T follicular helper cell (primary cell): ENCODE measurements at places on chromosomes 13 and 19.

DNA sequence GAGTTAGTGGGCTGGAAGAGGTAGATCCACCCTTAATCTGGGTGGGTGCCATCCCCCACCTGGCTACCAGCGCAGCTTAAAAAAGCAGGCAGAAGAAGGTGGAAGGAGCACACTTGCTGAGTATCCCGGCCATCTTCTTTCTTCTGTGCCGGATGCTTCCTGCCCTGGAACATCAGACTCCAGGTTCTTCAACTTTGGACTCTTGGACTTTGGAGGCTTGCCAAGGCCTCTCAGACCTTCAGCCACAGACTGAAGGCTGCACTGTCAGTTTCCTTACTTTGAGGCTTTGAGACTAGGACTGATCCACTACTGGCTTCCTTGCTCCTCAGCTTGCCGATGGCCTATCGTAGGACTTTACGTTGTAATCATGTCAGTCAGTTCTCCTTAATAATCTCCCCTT lies 127.6 kb upstream of the GPC6 start:
- DNase-seq, result no peak

DNA sequence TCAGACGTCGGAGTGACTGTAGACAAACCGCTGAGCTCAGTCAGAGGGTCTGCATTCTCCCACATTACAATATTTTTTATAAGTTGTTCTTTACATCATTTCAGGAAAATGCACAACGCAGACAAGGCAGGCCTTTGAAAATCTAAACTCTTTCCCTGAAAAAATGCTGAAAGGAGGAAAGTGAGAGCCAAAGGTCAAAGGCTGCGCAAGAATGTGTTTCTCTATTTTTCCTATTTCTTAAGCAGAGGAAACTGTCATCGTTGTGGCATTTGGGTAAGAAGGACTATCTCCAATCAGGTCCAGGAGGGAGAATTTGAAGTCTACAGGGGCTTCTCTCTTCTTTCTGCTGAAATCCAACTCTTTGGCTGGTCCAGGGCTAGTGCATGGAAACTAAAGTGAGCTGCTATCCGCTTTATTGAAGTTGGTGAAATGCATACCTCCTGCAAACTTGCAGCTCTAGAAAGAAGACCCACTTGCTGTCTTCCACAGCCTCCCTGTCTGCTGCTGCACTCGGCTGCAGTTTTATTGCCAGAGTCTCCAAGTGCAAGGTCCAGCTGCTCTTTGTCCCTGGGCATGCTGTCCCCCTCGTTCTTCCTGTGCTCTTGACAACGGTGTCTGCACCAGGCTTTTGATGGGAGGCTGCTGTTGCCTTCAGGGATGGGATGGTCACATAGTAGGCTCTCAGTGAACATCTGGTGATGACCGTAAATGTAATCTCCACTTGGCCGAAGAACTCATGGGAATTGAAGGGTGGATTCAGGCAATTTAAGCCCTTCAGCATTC lies 31.2 kb downstream of the ZNF536 start:
- DNase-seq, result no peak

GRCh38 chr19:56690670-56691069 lies 19.1 kb upstream of the ZNF835 start:
- no peak for DNase-seq

DNA sequence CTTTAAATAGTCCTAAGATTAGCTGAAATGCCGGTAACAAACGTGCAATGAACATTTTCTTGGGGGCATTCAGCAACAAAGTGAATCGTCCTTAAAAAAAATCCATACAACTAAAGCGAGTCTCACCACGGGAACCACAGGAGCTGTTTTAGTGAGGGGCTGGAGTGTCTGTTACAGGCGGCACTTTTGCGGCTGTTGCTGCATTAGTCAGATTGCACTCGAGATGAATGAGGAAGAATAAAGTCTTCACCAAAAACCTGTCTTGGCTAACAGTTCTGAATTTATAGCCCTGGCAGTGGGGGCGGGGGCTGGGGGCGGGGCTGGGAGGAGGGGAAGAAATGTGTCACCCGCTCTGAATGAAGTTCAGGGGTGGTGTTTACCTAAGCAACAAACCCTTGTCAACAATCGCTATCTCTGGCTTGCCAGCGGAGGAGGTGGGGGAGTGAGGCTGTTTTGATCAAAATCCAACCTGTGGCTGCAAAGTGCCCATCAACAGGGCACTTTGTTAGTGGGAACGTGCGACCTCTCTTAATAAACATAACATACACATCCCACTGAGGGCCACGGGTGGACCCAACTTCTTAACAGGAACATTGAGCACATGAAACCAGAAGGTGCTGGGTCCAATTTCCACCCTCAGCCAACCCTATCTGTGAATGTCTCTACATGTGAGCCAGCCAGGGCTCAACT lies 44.5 kb downstream of the RFX2 start:
- peak; percentile 16 for DNase-seq

DNA sequence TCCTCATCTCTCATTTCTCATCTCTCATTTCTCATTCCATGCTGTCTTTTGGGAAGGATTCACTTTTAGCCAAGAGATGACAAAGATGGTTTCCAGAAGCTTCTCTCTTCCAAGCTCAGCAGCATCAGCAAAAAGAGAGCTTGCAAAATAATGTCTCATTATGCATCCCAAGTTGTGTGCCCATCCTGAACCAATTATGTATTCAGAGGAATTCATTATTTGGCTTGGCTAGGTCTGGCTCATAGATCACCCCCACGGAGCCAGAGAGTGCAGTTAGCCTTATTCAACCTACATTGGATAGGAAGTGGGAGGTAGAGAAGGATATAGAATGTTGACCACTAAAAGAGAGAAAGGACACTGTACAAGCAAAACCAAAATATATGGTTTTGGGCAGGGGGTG lies 5.4 kb upstream of the OLFM2 start:
- no peak for DNase-seq

GRCh38 chr19:29324291-29324680 lies 111.3 kb upstream of the UQCRFS1 start:
- no peak for DNase-seq

DNA sequence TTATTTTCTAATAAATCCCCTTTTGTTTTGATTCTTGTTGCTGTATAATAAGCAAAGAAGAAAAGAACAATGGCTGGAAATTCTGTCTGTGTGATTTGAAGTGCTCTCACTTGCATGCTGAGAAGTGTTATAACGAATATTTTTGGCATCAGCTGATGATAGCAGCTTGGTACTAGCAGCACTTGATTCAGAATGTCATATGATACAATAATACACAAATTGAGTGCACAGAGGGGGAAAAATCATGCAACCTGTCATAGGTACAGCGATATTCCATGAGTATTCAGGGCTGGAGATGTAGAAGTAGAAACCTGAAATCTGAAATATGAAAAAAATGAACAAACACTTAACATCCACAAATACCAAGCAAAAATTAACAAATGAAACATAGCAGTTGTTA lies 108.1 kb downstream of the FGF14 start:
- no peak for DNase-seq

DNA sequence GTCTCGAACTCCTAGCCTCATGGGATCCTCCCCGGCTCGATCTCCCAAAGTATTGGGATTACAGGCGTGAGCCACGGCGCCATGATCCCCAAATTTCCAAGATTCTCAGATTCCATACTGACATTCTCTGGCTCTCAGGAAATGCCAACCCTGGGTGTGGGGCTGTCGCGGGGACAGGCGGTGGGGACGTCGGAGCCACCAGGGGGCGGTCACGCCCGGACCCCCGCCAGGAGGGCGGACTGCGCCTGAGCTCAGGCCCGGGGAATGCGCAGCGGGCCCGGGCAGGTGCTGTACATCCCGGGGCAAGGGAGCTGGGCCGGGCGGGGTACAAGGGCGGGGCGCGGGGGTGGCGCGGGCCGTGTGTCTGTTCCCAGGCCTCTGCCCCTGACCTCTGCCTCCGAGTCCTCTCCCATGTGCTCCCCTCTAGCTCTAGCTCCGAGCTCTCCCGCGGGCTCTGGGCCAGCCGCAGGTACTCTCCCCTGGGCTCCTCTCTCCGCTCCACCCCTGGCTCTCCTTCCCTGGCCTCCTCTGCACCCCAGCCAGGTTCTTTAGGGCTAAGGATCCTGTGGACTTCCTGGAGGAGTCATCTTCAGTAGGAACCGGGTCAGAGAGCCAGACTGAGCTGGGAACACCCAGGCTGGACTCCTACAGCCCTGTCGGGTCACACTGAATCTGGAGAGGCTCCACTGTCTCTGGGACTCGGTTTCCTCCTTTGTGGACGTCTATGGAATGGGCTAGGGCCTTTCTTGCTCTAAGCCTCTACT lies 2.4 kb downstream of the PPP1R13L start:
- DNase-seq, result no peak

- no peak for DNase-seq
Observed at GRCh38 chr13:79483086-79483706, 2.2 kb downstream of the NDFIP2 start.

DNA sequence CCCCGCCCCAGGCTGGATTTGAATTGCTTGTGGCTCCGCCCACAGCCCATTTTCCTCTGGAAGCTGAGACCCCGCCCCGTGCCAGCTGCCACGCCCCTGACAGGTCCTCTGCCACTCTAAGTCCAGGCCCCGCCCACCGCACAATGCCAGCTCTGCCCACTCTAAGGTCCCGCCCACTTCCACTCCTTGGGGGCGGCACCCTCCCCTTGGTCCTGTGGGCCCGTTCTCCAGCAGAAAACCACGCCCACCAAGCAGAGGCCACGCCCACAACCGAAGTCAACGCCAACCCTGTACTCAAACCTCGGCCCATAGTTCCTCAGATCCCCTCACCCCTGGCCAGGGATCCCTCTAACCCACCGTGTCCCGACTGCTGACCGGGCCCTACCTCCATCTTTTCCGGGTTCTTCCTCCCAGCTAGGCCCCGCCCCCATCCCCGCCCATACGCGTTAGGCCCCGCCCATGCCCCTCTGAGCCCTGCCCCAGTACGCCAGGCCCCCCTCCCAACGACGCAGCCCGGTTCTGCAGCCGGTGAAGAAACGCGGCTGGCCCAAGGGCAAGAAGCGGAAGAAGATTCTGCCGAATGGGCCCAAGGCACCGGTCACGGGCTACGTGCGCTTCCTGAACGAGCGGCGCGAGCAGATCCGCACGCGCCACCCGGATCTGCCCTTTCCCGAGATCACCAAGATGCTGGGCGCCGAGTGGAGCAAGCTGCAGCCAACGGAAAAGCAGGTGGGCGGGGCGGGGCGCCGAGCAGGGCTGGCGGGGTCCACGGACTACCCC lies 1.3 kb downstream of the HMG20B start:
- peak; percentile 72 for DNase-seq

GRCh38 chr19:47730910-47731309 lies 14.4 kb upstream of the NOP53 start:
- DNase-seq, result no peak

GRCh38 chr13:19345158-19345557 lies 163.5 kb upstream of the TUBA3C start:
- DNase-seq, result no peak

DNA sequence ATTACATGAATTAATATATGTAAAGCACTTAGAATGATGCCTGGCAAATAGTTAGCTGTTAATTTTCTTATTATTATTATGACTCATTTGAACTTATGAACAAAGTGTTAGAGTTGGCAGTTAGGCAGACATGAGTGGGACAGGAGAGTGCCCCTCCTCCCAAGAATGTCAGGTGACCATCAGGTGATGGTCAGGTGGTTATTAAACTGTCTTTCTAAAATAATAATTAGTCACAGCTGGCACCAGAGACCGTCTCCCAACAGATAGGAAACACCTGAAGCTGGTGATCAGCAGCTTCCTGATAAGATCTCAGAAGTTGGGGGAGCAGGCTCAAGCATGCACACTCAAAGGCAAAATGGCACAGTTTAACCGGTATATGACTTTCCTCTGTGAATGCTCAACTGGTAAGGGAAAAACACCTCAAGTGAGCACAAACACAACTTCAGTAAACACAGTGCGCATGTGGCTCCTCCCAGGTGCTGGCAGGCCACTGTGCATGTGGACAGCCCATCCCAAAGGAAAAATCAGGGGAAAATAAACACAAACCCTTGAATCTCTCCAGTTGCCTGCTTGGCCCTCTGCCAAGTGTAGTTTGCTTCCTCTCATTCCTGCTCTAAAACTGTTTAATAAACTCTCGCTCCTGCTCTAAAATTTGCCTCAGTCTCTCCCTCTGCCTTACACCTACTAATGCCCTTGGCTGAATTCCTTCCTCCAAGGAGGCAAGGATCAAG lies 54.0 kb downstream of the FLT1 start:
- DNase-seq, result no peak

DNA sequence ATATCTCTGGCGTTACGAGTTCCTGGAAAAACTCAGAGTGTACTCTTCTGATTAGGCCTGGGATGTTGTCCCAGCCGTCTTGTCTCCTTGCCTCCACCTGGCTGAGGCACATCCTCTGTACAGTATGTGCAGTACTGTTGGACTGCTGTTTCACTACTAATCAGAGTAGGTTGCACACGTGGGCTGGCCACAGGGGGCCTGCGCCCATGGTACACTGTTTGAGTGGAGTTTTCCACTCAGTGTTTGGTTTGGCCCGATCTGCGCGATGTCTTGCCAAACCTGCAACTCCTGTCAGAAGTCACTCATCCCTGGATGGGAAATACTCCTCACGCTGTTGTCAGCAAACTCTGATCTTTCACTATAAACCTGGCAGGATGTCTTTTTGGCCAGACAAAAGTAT lies 189.6 kb upstream of the CSNK1A1L start:
- DNase-seq, result no peak

DNA sequence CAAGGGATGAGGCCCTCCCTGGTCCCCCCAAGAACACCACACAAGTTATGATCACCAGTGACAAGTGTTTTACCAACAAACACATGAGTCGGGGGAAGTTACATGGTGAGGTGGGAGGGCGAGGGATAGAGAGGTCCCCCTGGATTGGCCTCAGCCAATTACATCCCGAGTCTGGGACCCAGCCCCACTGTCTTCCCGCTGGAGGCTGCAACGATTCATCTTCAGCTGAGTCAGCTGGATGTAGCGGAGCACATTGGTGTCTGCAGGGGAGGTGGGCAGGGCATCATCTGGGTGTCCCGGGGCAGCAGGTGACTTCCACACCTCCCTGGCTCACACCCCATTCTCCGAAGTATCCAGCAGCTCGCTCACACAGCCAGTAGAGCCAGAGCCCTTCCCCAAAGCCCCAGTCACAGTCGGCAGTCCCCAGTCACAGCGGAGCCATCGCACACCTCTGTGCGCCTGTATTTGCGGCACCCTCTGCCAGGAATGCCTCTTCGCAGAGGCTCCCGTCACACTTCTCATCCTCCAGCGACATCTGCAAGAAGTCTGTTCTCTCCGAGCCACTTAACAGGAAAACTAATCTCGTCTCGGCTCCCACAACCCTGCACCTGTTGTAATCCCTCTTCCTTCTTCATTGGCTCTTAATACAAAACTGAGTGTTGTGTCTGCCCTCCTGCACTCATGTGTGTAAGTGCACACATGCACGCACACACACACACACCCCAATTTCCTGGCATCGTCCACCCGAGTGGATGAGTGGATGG lies 2.0 kb downstream of the TTC9B start:
- DNase-seq, result no peak

GRCh38 chr19:34994643-34995541 lies 5.2 kb upstream of the GRAMD1A start:
- DNase-seq, result no peak

GRCh38 chr13:110433014-110433413 lies 125.9 kb downstream of the COL4A2 start:
- no peak for DNase-seq

- DNase-seq, result no peak
Observed at GRCh38 chr13:47100214-47100853, 203.5 kb upstream of the HTR2A start.

GRCh38 chr13:85738696-85739320 lies 60.4 kb downstream of the SLITRK6 start:
- no peak for DNase-seq
